ENCODE measurements at places on chromosomes 3 and 15. TPM values are rescaled to one million over a fixed set of nuclear protein-coding genes. Genes with fewer than 3 reads are reported as not detected.

The WDR93 gene
- not detected for total RNA-seq

The ROBO2 gene
- total RNA-seq = 2.9 TPM

The STRIT1 gene
- total RNA-seq = not detected

The EPHB3 gene
- 1.2 TPM for total RNA-seq

The PROK2 gene
- not detected for total RNA-seq

- no peak overlapping the region for H3K4me3 ChIP-seq
- DNase-seq = no peak
- H3K36me3 ChIP-seq = no peaks in the 10 kb centered on the region
- H3K4me1 ChIP-seq = no peaks in the 10 kb centered on the region
- H3K27ac ChIP-seq = no peak overlapping the region
These were observed 77.1 kb downstream of the SLC25A26 start for GRCh38 chr3:66297900-66298299.

DNA sequence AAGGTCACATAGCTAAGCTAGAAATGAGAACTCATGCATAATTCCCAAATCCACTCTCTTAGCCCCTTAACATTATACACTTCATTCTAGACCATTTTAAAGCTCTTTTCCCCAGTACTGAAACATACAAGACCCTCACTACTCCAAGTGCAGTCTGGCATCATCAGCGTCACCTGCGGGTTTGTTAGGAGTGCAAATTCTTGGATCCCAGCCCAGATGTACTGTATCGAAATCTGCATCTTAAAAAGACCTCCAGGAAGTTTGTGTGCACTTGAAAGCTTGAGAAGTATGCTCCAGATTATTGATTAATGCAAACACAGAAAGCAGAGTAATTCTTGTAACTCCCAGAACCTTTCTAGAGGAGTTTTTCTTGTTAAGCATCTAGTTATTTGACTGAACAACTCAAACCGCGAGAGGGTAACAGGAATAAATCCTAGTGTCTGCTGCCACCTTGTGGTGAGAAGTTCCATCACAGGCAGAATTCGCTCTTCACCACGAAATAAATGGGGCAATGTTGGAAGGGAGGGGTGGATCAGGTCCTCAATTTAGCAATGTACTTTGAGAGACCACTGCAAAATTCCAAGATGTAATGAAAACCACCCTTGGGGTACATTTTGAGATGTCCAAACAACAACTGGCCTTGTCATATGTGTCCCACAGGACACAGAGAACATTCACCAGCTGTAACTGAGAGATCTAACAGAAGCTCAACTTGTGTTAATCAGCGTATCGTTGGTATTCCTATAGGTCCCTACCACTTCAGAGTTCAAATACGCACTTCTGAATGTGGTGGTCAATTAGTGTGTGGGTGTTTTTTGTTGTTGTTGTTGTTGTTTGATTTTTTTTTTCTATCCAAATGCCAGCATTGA lies 583 bp upstream of the C3orf49 start:
- H3K27ac ChIP-seq = no peak overlapping the region
- peak; percentile 70 for DNase-seq
- H3K27me3 ChIP-seq = no peaks in the 10 kb centered on the region
- H3K4me1 ChIP-seq = no peaks in the 10 kb centered on the region

DNA sequence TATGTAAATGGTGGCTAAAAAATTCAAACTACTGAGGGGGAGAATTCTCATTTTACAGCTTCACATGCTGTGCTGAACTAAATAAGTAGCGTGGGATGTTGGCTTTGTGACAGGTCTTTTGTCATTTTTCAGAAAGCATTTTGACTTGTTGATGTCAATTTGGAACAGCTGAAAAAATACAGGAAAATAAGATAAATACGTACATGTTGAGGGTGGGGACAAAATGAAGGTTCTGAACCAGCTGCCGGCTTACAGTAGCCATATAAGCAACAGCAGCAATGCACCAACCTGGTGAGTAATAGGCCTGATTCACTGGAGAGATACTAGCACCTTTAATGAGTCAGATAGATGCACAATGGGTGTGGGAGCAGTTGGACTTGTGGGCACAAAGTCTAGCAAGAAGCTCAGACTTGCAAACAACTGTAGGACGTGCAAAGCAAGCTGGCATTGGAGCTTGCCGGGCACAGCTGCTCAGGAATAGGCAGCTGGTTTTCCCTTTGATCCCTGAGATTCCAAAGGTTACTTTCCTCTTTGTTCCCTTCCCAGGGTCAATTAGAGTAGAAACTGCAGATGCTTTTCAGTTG lies 12.9 kb downstream of the B3GNT5 start:
- no peak for DNase-seq
- no peaks in the 10 kb centered on the region for H3K4me1 ChIP-seq
- H3K4me3 ChIP-seq = no peak overlapping the region
- no peaks in the 10 kb centered on the region for H3K36me3 ChIP-seq

- H3K27ac ChIP-seq = no peak overlapping the region
- no peaks in the 10 kb centered on the region for H3K4me1 ChIP-seq
- H3K4me3 ChIP-seq = no peak overlapping the region
- no peaks in the 10 kb centered on the region for H3K27me3 ChIP-seq
- no peak for DNase-seq
- no peaks in the 10 kb centered on the region for H3K36me3 ChIP-seq
These were observed 189.6 kb downstream of the XXYLT1 start for GRCh38 chr3:195081242-195081963.
